ENCODE measurements at places on chromosomes 2 and 18.

GRCh38 chr18:51668101-51668500 lies 470.6 kb upstream of the MEX3C start:
- DNase-seq, result peak; percentile 20

DNA sequence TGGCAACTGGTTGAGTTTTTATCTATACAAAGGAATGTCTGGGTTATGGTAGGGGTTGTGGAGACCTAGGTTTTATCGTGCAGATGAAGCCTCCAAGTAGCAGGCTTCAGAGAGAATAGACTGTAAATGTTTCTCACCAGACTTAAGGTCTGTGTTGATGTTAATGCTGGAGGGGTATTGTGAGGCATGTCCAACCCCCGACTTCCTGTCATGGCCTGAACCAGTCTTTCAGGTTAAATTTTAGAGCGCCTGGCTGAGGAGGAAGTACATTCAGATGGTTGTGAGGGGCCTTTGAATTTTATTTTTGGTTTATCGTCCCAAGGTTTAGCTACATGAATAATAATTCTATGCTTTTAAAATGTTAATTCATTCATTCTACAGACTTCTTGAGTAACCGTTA lies 435.1 kb downstream of the DLGAP1 start:
- DNase-seq, result no peak

GRCh38 chr2:214651451-214651850 lies 158.0 kb downstream of the BARD1 start:
- DNase-seq, result peak; percentile 38

GRCh38 chr2:120385355-120386127 lies 39.6 kb downstream of the INHBB start:
- DNase-seq, result no peak

DNA sequence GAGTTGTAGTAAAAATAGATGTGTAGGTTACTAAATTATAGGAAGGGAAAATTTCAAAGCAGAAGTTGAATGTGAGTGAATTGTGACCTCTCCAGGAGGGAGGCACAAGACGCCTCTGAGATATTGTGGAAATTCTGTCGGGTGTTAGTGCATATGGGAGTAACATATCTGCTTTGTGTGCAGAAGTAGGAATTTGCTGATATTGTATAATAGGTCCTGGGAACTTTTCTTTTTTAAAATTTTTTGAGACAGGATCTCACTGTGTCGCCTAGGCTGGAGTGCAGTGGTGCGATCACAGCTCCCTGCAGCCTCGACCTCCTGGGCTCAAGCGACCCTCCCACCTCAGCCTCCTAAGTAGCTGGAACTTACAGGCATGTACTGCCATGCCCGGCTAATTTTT lies 34.7 kb downstream of the UBXN4 start:
- DNase-seq, result no peak

DNA sequence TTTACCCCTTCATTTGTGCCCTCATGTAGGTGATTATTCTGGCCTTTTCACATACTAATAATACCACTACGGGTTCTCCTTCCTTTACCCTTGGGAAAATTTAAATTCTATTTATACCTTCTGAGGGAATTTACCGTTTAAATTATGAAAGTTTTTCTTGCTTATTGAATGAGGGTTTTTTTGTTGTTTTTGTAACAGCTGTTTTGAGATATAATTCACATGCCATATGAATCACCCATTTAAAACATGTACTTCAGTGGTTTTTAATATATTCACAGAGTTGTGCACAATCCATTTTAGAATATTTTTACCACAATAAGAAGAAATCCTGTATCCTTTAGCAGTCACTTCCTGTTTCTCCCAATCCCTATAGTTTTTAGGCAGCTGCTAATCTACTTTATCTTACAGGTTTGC lies 54.7 kb downstream of the EML4 start:
- peak; percentile 14 for DNase-seq
